ENCODE measurements at places on chromosomes 2 and 18.

GRCh38 chr2:74003494-74004211 is 18.9 kb downstream of the TET3 start:
- DNase-seq, result peak; percentile 50

GRCh38 chr2:231522418-231523180 is 7.6 kb downstream of the NMUR1 start:
- peak; percentile 11 for DNase-seq

- DNase-seq, result no peak
These were observed 394.0 kb upstream of the HNRNPA3 start for GRCh38 chr2:176818617-176819016.

GRCh38 chr2:127052057-127052770 is 54.7 kb downstream of the BIN1 start:
- no peak for DNase-seq

- DNase-seq, result no peak
These were observed 13.9 kb downstream of the IL37 start for GRCh38 chr2:112924821-112925220.

Data from skeletal muscle cell (primary cell).